ENCODE measurements at places on chromosomes 3 and 15. TPM values are rescaled to one million over a fixed set of nuclear protein-coding genes. Genes with fewer than 3 reads are reported as not detected.

The MYEF2 gene
- total RNA-seq: 85.2 TPM

The CSPG5 gene
- 5.7 TPM for total RNA-seq

The ACSBG1 gene
- total RNA-seq: 3.2 TPM

The CLDN18 gene
- total RNA-seq: not detected

- H3K27me3 ChIP-seq: no peaks in the 10 kb centered on the region
- H3K4me3 ChIP-seq: no peak overlapping the region
- H3K36me3 ChIP-seq: peaks cover 8% of the 10 kb centered on the region
- DNase-seq: peak; percentile 30
Measured at GRCh38 chr3:76198086-76198485, 412.7 kb upstream of the ZNF717 start.

All from H9 (cell line).